ENCODE measurements at places on chromosomes 13 and 19.

DNA sequence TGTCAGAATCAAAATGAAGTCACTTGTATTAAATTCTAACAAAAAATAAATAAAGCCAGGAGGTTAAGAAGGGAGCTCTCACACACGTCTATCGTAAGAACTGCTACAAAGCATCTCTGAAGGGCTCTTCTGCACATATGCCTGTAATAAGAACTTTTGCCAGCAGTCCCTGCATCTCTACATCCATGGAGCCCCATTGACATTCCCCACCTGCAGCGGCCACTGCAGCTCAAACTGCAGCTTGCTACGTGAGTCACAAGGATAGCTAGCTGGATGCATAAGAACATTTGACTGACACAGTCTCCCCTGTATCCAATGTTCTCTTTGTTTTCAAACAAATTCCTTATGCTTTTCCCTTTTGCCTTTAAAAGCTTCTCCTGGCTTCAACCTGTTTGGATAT lies 68.3 kb downstream of the DNAJC3 start:
- DNase-seq: no peak

DNA sequence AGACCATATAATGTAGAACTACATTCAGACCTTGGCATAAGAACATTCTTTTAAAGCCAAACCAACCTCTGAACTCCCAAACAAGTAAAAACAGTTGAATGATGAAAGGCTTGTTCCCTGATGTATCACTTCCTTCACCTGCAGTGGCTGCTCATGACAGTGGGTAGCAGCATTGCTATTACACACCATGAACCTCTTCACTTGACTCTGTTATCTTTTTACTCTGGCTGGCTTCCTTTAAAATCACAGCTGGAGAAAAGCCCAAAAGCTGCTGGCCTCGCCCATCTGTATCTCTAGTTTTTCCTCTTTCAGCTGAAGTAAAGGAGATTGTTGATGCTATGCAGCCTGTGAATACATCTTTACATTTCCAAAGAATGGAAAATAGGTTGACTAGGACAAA lies 22.6 kb downstream of the THSD1 start:
- DNase-seq: no peak

DNA sequence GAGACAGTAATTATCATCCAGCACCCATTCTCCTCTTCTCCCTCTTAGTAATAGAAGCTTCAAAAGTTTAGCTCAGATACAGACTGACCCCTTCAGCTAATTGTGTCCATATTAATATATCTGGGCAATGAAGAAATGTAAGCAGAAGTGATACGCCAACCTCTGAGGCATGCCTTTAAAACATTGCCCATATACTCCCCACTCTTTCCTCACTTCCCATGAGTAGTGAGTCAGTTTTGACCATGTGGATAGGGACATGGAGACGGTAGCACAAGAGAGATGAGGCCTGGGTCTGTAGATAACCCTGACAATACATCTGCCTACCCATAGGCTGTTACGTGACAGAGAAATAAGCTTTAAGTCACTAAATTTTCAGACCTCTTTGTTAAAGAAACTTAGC lies 147.6 kb downstream of the KCTD12 start:
- no peak for DNase-seq

DNA sequence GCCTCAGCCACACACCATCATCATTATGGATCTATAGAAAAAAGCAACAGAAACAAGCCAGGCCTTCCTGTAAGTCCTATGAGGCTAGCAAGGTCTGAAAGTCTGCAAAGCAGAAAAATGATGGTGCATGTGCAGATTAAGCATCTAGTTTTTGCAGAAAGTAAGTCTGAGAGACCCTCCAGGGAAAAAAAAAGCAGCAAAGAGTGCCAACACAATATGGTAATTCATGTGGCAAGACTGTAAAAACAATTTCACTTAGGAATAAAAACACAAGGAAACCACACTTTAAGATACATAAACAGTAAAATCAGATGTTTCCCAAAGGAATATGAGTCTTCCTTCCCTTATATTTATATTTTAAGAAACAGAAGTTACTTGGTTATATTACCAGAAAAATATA lies 112.3 kb upstream of the FBXL3 start:
- no peak for DNase-seq

GRCh38 chr13:61170856-61171255 lies 244.8 kb downstream of the PCDH20 start:
- no peak for DNase-seq

DNA sequence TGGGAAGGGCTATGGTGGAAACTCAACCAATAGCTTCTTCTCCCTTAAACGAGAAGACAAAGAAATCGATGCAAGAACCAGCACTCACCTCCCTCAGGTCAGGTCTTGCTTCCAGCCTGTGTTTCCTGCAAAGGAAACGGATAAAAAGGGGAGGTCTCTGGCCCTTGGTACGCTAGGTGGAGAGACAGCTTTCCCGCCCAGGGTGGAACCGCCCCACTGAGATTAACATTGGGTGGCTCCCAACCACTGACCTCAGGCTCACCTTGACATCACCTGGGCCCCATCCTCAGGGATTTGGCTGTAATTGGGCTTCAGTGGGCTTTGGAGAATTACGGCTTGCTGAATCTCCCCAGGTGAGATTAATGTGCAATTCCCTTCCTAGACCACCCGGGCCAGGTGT lies at the start of gene NLRP7:
TSS of gene NLRP7 (minus strand) at position 150 of the 400 bp plus-strand sequence.
- no peak for DNase-seq

DNA sequence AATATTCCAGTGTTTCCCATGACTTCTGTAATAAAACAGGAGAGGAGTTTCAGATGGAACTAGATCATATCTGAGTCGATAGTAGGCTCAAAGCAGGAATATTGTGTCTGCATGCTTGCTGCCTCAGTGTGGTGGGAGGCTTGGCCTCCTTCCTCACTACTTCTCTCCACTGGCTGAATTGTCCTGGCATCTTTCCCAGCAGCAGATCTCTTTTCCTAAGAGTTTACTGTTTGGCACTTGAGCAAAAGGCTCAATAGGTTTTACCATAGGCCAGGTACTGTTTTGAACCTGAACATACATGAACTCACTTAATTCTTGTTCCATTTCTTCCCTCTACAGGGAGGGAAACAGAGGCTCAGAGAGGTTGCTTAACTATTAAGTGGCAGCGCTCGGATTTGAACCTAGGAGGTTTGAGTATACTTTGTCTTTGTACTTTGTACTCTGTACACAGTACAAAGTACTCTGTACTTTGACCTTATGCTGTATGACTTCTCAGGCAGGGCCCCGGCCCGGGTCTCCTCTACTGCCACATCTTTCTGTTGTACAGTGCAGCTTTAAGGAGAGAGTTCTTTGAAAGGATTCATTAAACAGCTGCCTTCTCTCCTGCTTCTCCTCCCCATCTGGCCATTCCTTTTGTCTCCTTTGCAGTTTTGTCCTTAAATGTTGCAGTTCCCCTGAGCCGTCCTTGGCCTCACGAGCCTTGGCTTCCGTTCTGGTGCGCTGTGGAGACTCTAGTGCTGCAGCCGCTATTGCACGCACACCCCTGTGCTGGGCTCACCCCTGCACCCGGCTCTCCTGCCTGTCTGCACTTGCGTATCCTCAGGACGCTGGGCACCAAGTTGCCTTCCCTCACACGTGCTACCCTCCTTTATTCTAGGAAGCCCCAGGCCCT lies 8.1 kb downstream of the B3GLCT start:
- DNase-seq: no peak

GRCh38 chr19:1459479-1459878 lies 9.6 kb downstream of the APC2 start:
- DNase-seq: no peak

- DNase-seq: no peak
Observed at GRCh38 chr13:75687150-75687763, 51.1 kb downstream of the LMO7 start.

- DNase-seq: no peak
Observed at GRCh38 chr13:99737481-99738245, 233.9 kb downstream of the ZIC5 start.

- no peak for DNase-seq
Observed at GRCh38 chr19:49927526-49928264, 1.3 kb upstream of the ATF5 start.

GRCh38 chr13:35136585-35136984 lies 194.5 kb downstream of the NBEA start:
- no peak for DNase-seq

- DNase-seq: no peak
Observed at GRCh38 chr13:23898101-23898500, 799 bp upstream of the C1QTNF9B start.

GRCh38 chr19:18869781-18870530 lies 26.0 kb downstream of the CERS1 start:
- DNase-seq: no peak

DNA sequence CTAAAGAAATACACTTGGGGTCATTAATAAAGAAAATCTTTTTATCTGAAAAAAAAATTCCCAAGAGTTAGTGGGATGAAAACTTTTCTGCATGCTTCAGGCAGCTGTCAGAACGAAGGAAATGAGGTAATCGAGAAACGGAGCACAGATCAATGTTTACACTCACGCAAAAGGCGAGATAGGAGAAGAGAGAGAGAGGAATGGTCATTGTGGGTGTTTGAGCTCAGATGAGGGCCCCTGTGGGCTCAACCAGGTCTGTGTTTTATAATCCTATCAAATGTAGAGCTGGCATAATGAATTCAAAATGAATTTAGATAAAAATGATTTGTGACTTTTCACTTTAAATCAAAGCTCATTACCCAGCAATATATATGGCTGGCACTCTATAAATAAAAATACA lies 6.3 kb upstream of the RXFP2 start:
- DNase-seq: no peak

GRCh38 chr13:74625541-74625940 lies 491.3 kb upstream of the KLF12 start:
- DNase-seq: no peak

DNA sequence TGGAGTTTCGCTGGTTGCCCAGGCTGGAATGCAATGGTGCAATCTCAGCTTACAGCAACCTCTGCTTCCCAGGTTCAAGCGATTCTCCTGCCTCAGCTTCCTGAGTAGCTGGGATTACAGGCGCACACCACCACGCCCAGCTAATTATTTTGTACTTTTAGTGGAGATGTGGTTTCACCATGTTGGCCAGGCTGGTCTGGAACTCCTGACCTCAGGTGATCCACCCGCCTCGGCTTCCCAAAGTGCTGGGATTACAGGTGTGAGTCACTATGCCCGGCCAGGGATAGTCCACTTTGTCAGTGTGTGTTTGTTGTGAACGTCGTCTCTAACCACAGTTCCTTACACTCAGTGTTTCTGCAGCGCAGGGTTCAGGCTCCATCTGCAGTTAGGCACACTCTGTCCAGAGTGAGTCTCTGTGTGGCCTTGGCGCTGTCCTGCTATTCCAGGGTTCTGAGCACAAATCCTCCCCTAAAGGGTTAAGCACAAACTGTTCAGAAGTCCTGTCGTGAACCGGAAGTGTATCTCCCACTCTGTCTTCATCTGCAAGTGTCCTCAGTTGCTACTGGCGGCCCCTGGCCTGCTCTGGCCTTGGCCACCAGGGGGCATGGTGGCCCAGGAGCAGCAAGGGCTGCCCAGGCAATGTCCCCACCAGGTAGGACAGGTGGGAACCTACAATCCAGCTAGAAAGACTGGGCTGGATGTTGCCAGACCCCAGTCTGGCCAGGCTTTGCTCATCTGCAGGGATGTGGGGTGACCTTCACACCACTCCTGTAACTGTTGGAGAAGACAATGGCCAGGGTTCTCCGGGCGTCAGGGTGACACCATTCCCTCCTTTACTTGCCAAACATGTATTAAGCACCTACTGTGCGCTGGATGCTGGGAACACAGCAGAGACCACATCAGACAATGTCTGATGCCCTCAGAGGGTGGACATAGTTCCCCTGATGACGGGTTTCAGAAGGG lies 38.8 kb upstream of the GATAD2A start:
- peak; percentile 25 for DNase-seq

GRCh38 chr13:73973156-73973555 lies 161.0 kb downstream of the KLF12 start:
- no peak for DNase-seq

GRCh38 chr19:17155251-17155650 lies 59.9 kb upstream of the USE1 start:
- DNase-seq: no peak

DNA sequence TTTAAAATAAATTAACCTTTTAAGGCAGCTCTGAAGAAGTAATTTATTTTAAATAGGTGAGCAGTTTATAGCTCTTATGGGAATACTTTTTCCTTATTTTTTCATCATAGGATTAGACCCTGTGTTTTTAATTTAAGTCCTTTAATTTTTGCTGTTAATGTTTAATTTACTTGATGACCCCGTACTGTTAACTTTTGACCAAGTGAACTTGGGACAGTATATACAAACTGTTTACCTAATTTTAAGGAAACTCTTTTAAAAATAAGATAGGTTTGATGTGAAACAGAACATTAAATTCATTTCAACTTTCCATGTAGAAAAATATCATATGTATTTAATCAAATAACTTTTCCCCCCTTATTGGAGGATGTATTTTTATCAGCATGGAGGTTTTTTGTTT lies 74.4 kb downstream of the KCNRG start:
- DNase-seq: no peak

- no peak for DNase-seq
Observed at GRCh38 chr19:44757735-44758505, 9.4 kb downstream of the BCL3 start.

DNA sequence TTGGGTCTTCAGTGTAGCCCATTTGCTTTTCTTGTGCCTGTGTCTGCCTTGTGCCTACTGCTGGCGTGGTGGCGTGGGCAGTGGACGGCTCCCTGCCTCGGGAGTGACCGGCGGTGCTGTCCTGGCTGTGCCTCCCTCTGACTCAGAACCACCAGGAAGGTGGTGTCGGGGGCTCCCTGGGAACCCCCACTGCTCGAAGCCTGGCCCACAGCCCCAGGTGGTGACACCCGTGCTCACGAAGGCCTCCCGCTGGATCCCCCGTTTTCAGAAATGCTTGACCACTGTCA lies 5.1 kb upstream of the AMH start:
- DNase-seq: no peak

GRCh38 chr13:48319531-48320398 lies 16.2 kb downstream of the RB1 start:
- DNase-seq: no peak

DNA sequence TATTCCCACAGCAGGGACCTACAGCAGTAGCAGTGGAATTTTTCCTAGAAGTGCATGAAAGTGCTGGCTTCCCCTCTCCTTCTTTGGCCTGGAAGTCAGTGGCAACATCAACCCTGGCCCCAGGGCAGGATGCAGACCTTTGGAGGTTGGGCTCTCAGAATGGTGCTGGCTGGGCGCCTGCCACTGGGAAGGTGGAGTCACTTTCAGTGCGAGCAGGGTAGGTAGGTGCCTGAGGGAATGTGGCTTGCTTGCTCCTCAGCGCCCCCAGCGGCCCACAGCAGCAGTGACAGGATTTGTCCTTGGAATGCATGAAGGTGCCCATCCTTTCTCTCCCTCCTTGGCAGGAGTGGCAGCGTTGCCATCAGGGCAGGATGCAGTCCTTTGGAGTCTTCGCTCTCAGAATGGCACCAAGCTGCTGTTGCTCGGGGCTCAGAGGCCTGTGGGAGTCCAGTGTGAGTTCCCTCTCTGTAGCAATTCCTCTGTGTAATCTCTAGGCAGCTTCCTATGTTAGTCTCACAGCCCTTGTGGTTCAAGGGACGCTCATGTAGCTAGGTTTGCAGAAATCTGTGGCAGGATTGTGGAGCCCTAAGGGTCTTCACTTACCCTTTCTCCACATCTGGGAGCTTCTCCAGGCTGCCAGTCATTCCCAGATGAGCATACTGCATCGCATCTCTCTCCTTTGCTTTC lies 354.4 kb upstream of the DACH1 start:
- DNase-seq: no peak

All from stimulated activated CD8-positive, alpha-beta memory T cell treated with anti-CD3 and anti-CD28 coated beads, Interleukin-7, amount 100 ng/mL, for 1 hour (primary cell).